ENCODE measurements at places on chromosomes 4 and X.

DNA sequence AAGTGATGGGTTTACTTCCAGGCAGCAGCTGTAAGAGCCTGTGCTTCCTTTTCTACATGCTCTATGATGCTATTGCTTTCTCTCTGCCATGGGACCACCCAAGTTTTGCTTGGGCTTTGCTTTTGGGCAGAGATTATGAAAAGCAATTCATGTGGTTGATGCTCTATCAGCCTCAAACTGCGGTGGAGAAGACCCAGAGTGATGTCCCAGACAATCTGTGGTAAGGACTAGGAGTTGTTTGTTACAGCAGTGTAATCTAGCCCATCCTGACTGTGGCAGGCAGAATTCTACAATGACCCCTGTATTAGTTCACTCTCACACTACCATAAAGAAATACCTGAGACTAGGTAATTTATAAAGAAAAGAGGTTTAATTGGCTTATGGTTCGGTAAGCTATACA lies 9.2 kb upstream of the CYTL1 start:
- DNase-seq, result no peak

DNA sequence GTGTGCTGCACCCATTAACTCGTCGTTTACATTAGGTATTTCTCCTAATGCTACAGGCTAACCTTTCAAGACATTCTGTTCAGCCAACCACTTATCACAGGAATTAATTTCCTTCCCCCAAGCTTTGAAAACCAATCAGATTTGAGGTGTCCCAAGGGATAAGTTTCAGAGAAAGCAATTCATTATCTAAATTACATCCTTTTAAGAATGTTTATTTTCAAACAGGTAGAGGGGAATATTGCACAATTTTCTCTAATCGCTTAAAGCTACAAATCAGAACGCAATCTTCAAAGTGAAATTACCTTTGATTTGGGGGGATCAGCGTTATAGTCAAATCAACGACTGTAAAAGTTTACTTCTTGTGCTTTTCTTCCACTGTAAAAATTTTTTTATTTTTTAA lies 1.6 kb downstream of the CLOCK start:
- DNase-seq, result no peak

DNA sequence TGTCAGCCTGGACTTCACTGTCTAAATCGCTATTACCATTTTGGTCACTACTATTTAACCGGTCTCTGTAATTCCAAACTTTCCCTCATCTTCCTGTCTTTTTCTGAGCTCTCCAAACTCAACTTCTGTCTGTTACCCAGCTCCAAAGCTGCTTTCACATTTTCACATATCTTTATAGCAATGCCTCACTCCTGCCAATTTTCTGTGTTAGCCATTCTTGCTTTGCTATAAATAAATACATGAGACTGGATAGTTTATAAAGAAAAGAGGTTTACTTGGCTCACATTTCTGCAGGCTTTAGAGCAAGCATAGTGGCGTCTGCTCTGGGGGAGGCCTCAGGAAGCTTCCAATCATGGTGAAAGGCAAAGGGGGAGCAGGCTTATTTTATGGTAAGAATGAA lies 368.3 kb upstream of the GNPDA2 start:
- DNase-seq, result no peak

GRCh38 chrX:70402721-70403120 lies 20.4 kb upstream of the GDPD2 start:
- no peak for DNase-seq

- no peak for DNase-seq
Measured at GRCh38 chr4:133149932-133150471, 908 bp downstream of the PCDH10 start.

All from retinal pigment epithelial cell (primary cell).